DMS 273 treated with DMSO at 0.1 percent for 48 hours (cell line): ENCODE measurements at places on chromosomes 7 and 10.

DNA sequence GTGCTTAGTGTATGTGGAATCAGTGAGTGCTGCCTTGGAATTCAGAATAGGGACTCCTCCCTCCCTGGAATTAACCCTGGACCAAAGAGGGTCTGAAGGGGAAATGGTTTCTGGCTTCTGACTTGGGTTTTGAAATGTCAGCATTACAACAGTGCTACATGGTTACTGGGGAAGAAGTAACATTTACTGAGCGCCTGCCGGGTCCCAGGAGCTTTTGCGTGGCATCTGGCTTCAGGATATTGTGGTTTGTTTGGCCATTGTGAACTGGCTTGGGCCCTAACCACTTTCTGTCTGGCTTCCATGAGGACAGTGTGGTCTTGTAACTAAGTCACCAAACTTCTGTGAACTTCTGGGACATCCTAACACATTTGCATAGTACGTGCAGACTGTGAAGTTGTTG is 21.3 kb downstream of the TSPAN15 start:
- no peak for DNase-seq

GRCh38 chr7:106317971-106318370 is 33.2 kb upstream of the NAMPT start:
- no peak for DNase-seq

DNA sequence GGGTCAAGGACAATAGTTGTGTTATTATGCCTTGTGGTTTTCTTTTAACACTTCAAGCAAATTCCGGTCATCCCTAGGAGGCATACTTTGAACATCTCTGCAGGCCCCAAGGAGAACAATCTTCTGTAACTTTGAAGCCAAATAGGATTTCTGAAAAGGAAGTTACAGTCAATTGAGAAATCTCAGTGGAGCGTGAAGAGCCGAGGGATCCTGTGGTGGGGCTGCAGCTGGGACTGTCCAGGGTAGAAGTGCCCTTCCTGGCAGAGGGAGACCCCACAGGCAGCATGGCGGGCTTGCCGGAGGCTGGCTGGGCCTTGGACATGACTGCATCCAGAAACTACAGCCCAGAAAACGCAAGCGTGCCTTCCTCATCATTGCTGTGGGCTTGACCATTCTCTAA is 179.7 kb downstream of the PTPN20 start:
- DNase-seq: no peak

GRCh38 chr10:28367413-28367812 is 64.5 kb upstream of the MPP7 start:
- no peak for DNase-seq

GRCh38 chr10:35225204-35225603 is 98.6 kb downstream of the CREM start:
- no peak for DNase-seq

GRCh38 chr7:51317582-51317910 is 937 bp upstream of the COBL start:
- no peak for DNase-seq

GRCh38 chr7:4257146-4258111 is 424.7 kb upstream of the FOXK1 start:
- no peak for DNase-seq

DNA sequence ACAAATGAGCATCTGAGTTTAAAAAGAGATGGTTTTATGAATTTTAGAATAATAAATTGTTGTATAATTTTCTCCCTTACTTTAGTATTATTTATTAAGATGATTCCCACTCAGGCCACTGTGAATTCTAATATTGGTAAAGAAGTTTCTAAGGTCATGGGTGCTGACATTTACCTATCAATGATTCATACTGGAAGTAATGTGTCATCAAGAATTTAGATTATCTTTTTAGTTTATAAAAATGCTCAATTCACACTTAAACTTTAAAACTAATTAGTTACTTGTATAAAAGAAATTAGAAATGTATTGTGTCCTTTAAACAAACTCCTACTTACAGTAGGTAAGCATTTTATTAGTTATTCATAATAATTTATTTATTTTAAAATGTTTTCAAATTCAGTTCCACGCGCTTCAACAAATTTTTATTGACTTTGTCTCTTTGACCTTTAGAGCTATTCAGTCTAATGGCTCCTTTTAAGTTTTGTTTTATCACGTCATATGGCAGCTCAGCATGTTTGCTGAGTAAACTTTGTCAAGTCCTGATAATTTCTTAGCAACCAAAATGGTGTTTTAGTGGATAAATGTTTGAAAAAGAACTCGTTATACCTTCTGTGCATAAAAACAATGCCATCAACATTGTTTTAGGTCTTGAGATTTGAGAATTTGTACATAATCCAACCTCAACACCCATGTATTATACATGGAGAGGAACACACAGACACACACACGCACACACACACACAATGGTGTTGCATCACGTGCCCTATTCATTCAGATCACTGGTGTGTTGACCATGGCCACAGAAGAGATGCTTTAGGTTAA is 15.1 kb upstream of the MRC1 start:
- no peak for DNase-seq

DNA sequence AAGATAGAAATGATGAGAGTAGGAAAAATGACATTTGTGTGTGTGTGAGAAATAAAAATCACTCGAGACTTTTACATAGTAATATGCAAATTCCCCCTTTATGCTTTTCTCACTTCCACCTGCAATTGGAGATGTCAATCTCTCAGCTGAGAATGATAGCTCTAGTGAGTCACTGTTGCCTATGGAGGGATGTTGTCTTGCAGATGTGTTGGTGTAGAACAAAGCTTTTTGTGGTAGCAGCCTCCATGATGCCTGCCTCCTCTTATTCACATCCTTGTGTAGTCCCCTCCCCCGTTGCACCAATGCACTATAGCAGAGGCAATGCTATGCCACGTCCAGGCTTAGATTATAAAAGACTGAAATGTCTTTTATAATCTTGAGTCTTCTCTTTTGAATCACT is 33.8 kb downstream of the SPAG6 start:
- no peak for DNase-seq

DNA sequence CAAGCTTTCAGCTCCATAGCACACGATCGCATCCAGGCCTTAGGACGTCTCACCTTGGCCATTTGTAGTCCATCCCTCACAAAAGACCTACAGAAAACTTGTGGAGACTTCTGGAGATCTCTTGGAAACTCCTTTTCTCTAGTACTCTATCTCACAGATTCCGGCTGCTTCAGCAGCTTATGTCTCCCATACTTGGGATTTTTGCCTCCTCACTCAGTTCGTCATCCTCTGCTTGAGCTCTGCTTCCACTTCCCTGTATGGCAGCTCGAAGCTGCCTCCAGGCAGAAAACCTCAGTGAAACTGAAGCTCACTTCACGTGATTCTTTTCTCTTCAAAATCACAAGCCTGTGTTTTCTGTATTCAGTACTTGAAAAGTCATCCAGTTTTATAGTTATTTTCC is 178.7 kb upstream of the GDF10 start:
- DNase-seq: no peak

DNA sequence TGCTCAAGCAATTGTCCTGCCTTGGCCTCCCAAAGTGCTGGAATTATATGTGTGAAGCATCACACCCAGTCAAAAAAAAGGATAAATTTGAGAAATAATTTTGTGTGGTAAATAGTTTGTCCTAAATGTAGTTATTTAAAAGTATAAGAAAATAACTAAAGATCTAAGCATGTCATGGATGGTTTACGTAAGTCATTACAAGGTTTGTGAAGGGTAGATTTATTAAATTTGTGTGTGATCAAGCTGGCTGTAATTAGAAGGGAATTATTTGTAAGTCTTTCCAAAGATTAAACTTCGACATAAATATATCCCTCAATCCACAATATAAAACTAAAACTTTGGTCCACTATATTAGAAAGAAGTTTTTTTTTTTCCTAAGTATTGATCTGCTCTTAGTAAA is 28.6 kb downstream of the ORC5 start:
- DNase-seq: no peak

- DNase-seq: no peak
Measured at GRCh38 chr10:131172433-131172832, 139.1 kb downstream of the TCERG1L start.
